Kidney (tissue), 22 donors: ENCODE measurements at places on chromosomes 5 and 9. TPM values are rescaled to one million over a fixed set of nuclear protein-coding genes. Genes with fewer than 3 reads are reported as not detected.

CDKN2A gene
- 4.1 TPM for total RNA-seq

CDH9 gene
- 2.1 TPM for total RNA-seq

NUTM2G gene
- not detected for total RNA-seq

LAMC3 gene
- 13.8 TPM for total RNA-seq

C5orf34 gene
- total RNA-seq = 2.3 TPM

SPAG8 gene
- 6.1 TPM for total RNA-seq

ZNF462 gene
- 47.0 TPM for total RNA-seq

PCDHGC5 gene
- 1.4 TPM for total RNA-seq

JADE2 gene
- total RNA-seq = 99.6 TPM

SCGB3A2 gene
- not detected for total RNA-seq

UGT3A1 gene
- total RNA-seq = 6.1 TPM

NEURL1B gene
- 42.6 TPM for total RNA-seq

C7 gene
- 849 TPM for total RNA-seq

PPP1R2B gene
- not detected for total RNA-seq

HAVCR2 gene
- total RNA-seq = 14.6 TPM

PTGR1 gene
- total RNA-seq = 75.1 TPM

C5orf52 gene
- not detected for total RNA-seq

RASGRF2 gene
- total RNA-seq = 14.7 TPM

CD14 gene
- 68.8 TPM for total RNA-seq

PRDM9 gene
- total RNA-seq = not detected

RPS14 gene
- 1,504 TPM for total RNA-seq

SDHA gene
- total RNA-seq = 135 TPM

PDLIM4 gene
- 47.0 TPM for total RNA-seq

SPATA31E1 gene
- not detected for total RNA-seq

SLCO6A1 gene
- total RNA-seq = not detected

DTWD2 gene
- total RNA-seq = 12.4 TPM

CDX1 gene
- not detected for total RNA-seq

ARSK gene
- total RNA-seq = 5.9 TPM

EQTN gene
- total RNA-seq = 1.4 TPM

IFNK gene
- not detected for total RNA-seq

ORM2 gene
- not detected for total RNA-seq

AGXT2 gene
- total RNA-seq = 8.0 TPM

CKMT2 gene
- 3.7 TPM for total RNA-seq

ADAMTS2 gene
- total RNA-seq = 13.6 TPM

TYRP1 gene
- 0.41 TPM for total RNA-seq

ZNF454 gene
- total RNA-seq = 4.2 TPM

CSF2 gene
- total RNA-seq = not detected

MTX3 gene
- 18.7 TPM for total RNA-seq

PCDHA8 gene
- 0.82 TPM for total RNA-seq
